ENCODE measurements at places on chromosomes 4 and X.

GRCh38 chrX:46758956-46759644, at the start of gene SLC9A7:
TSS of gene SLC9A7 (minus strand) at chrX:46759118. CDS start at chrX:46759029, 89 bp downstream.
- DNase-seq: peak; percentile 19

- DNase-seq: no peak
Measured at GRCh38 chrX:13284570-13284969, 35.3 kb downstream of the ATXN3L start.

DNA sequence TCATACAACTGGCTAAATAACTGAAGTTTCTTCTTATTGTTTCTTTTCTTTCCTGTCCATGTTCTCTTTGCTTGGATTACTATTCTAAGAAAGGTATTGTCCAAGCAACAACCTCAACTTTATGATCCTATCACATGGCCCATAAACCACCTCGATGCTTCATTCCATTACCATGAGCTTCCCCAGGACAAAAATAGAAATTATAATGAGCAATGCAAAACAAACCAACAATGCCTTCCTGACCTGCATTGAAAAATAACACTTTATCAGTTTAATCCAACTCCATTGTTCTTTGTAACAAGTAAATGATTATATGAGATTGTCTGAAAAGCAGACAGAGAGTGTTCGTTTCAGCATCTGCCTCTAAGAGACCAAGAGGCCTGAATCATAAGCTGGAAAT, 148.8 kb downstream of the HS6ST2 start:
- DNase-seq: no peak

DNA sequence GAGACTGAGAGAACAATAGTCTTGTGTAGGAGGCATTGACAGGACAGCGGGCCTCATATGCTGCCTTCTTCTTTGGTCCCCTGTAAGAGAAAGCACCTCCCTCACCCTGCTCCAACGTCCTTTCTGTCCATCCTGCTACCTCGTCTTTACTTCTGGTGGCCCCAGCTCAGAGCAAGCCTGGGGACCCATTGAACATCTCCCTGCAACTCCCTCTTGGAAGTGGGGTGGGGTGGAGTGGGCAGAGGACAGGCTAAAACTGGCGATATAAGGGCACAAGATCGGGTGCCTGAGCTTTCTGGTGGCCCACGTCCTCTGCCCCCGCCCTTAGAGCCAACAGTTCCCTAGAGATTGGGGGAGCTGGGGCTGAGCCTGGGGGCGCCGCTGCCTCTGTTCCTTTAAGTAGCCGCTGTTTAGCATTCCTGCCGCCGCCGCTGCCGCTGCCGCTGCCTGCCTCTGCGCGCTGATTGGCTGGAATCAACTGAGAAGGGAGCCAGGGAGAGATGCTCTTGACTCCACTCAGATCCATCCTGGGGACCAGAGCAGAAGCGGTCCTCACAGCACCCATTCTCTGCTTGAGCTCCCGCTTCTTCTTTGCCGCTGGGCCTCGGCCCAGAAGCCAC, at the start of gene DLG3:
TSS of gene DLG3 (plus strand) at position 510 of the 620 bp plus-strand sequence. CDS start 367 bp downstream, outside the sequence.
- DNase-seq: no peak

DNA sequence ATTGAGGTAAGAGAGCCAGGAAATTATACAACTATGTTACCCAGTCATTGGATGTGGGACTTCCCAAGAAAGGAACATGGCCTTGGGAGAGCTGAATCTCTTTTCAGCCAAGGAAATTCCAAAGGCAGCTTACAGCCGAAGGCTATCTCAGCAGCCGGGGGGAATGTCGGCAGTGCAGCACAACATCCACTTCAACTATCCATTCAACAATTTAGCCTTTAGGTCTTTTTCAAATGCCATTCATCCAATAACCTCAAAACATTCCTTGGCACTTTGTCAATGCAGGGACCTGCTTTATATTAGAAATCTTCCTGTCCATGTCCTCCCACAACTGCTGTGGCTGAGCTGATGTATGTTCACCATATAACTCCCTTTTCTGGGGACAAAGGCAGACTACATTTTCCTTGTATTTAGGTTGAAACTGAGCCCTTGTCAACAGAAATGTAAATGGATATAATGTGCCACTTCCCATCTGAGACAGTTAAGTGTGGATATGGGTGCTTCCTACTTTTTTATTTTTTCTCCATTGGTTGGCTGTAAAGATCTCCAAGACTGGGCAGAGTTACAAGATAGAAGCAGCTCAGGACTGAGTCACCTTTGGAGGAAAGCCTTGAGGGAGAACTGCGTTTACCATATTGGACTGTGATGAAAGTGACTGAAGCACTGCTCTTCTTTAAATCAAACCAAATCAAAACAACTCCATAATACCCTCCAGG, 94.8 kb downstream of the GPRIN3 start:
- DNase-seq: no peak

- no peak for DNase-seq
Measured at GRCh38 chr4:125741825-125742452, 427.2 kb downstream of the FAT4 start.

- DNase-seq: no peak
Measured at GRCh38 chrX:119429471-119429870, 30.3 kb downstream of the SLC25A43 start.

- no peak for DNase-seq
Measured at GRCh38 chrX:78653118-78653822, 5.9 kb downstream of the RTL3 start.

- no peak for DNase-seq
Measured at GRCh38 chr4:129929052-129929451, 833.1 kb downstream of the C4orf33 start.

GRCh38 chrX:3017492-3017891, 11.1 kb downstream of the ARSH start:
- DNase-seq: no peak

- DNase-seq: no peak
Measured at GRCh38 chr4:88757776-88758175, 60.1 kb upstream of the NAP1L5 start.

- DNase-seq: no peak
Measured at GRCh38 chr4:1359976-1360375, 13.0 kb downstream of the UVSSA start.

- DNase-seq: no peak
Measured at GRCh38 chrX:32995427-32995826, 215.9 kb downstream of the DMD start.

DNA sequence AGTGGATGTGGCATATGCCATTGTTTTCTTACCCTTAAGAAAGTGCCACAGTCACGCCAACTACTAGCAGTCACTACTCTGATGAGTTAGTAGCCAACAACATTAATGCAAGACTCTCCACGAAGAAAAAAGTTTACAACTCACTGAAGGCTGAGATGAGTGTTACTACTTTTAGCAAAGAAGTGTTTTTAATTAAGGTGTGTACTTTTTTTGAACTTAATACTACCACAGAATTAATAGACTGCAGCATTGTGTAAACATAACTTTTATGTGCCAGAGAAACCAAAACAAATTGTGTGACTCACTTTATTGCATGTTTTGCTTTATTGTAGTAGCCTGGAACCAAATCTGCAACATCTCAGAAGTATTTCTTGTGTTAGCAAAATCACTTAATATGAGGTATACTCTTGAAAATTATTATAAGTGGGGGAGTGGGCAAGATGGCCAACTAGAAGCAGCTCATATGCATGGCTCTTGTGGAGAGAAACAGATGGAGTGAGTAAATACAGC, 2.2 kb upstream of the UGT2B4 start:
- no peak for DNase-seq

DNA sequence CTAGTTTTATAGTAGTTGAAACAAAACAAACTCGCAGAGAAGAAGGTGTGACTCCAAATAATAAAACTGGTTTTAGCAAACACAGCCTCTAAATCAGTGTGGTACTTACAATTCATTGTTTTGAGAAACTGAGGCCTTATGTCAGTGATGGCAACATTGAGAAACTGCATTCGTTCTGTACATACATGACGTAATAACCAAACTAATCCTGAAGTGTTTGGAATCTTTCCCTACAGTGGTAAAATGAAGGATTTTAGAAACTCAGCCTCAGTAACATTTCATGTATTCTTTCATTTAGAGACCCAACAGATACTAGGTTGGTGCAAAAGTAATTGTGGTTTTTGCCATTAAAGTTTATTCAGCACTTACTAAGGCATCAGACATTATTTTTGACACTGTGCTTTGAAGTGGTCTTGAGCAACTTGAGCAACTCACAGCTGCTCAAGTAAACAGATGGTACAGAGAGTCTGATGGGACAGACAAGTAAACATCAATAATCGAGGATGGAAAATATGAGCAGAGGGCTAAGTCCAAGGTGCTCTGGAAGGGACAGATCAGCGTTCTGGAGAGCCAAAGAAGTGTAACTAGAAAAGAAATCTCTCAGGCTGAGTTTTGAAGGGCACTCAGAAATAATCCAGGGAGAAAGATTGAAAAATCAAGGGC, 390.8 kb upstream of the BOD1L1 start:
- DNase-seq: no peak

GRCh38 chrX:111470681-111471403, 40.6 kb upstream of the SERTM2 start:
- DNase-seq: no peak

GRCh38 chr4:69718396-69719271, 41.8 kb downstream of the SULT1B1 start:
- no peak for DNase-seq

DNA sequence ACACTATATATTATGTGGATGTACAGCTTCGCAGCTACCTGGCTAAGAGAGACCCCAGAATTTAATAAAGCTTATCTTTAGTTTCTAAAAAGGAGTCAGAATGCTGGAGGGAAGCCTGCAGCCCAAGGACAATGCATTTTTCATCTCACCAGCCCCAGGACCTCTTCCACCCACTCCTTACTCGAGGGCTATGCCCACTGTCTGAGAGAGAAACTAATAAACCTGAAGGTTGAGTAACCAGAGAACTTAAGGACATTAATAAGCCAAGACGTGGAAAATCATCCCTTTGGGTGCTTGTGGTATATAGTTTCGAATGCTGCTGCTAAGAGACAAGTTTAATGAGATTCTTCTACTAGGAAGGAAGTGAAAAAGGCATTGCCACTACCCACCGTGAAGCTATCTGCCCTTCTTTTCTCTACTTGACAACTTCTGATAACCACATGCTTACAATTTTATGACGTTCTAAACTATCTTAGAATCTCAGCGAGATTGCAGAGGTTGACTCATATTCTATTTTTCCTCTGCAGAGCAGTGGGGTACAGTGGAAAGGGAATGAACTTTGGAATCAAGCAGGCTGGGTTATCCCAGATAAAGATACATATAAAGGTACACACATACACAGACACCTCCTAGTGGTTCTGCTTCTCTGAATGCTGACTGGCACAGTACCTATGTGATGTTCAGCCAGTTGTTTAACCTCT, 3.3 kb downstream of the RELL1 start:
- DNase-seq: no peak

DNA sequence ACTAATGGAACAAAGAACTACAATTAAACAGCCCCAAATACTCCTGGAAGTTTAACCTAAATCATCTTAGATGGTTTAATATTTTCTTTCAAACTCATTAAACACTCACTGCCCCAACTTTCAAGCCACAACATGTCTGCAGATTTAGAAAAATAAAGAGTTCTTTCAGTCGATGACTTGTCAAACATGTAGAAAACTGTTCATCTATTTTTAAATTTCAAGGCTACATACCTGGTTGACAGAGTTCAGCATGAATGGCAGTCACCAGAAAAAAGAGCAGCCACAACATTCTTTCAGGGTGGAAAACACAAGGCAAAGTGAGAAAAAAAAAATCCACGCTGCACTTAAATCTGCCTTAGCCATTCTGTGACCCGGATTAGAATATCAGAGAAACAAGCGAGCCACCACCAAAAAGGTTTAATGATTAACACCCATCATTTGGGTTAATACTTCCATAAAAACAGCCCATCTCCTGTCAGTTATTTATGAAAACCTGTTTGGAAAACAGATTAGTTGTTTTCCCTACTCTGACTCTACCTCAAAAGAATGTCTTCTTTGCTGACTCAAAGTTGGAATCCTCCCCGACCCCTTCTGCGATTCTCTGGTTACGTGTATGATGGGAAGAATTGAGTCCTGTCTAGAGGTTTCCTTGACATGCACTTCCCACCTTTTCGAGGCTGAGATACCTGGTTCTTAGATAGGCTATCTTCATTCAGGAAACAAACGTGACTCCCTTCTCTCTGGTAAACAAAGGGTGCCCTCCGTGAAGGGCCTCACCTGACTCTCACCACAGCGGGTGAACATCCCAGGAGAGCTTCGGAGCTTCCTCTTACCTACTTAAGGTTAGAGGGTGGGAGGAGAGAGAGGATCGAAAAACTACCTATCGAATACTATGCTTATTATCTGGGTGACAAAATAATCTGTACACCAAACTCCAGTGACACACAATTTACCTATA, at the start of gene CLTRN:
TSS of gene CLTRN (minus strand) at position 319 of the 958 bp plus-strand sequence. CDS start at position 289, 30 bp downstream.
- no peak for DNase-seq
